ENCODE measurements at places on chromosomes 4 and X.

DNA sequence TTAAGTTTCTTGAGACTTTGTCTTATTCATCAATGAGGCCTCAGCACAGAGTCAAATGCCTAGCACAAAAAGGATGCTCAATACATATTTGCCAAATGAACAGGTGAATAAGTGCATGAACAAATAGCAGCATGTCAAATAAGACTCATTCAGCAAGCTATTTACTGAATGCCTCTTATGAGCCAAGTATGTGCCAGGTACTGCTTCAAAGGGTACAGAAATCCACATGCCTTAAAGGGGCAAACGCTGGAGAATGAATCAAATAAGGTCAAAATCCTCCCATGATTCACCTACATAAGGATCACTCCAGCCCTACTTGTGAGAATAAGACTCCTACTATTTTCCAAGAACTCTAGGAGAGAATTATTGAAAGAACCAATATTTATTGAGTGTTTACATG is 260.2 kb upstream of the CPEB2 start:
- no peak for DNase-seq

DNA sequence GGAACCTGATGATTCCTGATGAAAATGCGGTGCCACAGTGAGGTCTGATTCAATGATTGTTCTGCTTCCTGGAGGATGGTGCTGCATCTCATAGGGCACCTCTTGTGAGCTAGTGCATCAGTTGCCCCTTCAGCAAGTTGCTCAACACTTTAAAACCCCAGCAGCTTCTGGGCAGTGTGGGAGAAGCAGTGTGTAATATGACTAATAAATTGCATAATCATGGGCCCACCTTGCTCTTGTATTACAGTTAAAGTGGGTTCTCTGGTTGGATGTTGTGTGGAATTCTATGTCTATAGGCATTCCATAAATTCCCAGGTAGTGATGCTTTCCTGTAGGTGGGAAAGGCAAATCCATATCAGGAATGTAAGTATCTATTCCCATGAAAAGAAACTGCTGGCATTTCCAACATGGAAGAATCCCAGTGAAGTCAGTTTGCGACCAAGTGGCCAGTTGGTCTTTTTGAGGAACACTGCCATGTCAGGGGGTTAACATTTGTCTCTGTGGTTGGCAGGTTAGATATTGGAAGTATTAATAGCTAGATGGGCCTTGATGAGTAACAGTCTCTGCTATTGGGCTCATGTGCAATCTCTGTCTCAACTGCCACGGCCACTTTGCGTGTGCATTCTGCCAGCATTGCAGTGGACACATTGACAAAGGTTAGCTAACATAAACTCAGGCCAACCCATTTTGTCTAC is 121.1 kb upstream of the OTUD4 start:
- DNase-seq, result no peak

DNA sequence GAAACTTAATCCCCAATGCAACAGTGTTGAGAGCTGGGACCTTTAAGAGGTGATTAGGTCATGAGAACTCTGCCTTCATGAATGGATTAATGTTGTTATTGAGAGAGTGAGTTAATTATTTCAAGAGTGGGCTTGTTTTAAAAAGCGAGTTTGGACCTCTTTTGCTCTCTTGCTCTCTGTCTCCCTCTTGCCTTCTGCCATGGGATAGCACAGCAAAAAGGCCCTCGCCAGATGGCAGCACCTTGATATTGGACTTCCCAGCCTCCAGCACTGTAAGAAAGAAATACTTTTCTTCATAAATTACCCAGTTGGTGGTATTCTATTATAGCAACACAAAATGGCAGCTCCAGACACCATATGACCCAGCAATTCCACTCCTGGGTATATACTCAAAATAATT is 7.0 kb upstream of the ATP6AP2 start:
- no peak for DNase-seq

DNA sequence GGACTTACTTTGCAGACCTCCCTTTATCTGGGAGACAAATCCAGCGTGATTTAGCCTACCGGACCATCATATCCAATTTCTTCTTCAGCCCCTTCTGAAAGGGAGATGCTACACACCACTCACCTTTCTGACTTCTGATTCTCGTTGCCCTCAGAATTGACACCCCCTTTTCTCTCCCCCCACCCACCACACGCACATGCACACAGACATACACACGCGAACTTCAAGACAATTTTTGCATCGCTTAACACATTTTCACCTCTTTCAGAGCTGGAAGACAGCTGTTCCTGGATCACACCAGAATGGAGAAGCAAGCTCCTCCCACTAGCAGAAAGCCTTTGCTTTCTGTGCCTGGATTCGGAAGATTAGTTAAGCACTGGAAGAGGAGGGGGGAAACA is 1.0 kb upstream of the SNCA start:
- DNase-seq, result no peak

DNA sequence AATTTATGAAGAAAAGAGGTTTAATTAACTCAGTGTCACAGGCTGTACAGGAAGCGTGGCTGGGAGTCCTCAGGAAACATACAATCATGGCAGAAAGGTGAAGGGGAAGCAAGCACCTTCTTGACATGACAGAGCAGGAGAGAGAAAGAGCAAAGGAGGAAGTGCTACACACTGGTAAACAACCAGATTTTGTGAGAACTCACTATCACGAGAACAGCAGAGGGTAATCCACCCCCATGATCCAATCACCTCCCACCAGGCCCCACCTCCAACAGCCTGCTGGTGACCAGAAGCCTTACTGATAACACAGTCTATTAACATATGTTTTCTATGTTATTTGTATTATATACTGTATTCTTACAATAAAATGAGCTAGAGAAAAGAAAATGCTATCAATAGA is 254.8 kb downstream of the PCDH10 start:
- DNase-seq, result no peak

DNA sequence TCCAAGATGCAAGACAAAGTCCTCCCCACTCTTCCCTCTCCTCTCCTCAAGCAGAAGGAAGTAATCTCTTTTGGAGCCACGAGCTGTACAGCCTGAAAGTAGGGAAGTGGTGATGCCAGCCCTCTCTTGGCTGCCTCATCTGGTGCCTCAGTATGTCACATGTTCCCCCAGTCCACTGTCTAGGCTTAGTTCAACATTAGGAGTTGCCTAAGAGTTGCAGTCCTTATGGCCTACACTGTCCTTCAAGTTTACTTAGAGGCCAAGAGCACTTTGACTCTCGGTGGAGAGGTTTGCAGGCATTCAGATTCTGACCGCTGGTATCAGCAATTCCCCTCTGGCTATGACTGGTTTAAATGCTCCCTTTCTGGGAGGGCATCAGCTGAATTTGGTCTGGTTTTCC is 735.6 kb downstream of the GLUD2 start:
- DNase-seq, result no peak

DNA sequence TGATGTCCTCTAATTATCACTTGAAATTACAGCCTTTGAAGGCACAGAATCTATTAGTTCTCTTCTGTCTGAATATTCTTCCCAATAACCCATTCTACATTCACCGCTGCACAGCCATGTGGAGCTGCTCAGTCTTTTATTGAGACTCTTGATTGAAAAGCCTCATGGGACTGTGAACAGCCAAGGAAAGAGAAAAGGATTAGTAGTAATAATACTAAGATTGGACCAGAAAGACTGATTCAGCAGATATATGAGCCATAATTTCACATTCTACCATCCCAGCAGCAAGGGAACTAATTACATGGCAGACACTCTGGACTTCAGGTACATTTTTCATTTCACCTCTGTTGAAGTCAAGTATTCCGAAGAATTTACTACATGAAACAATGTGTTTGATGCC is 2471.7 kb downstream of the ARAP2 start:
- DNase-seq, result no peak

- no peak for DNase-seq
These were observed 219.0 kb upstream of the EMCN start for GRCh38 chr4:100736641-100737451.

DNA sequence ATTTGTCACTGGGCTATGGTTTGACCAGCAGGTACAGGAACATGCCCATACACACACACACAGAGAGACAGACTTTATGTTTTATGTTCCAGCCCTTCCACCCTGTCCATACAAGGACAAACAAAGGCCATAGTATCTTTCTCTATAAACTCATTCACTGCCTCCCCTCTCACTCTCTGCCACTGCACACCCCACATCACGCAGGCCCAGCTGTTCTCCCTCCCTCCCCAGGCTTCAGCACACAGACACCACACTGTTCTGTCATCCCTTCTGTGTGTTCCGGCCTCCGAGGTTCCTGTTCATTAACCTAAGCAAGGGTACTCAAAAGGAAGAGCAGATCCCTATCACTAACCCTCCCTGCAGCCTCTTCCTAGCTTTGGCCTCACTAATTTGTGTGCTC is 17.8 kb downstream of the LAS1L start:
- DNase-seq, result no peak

DNA sequence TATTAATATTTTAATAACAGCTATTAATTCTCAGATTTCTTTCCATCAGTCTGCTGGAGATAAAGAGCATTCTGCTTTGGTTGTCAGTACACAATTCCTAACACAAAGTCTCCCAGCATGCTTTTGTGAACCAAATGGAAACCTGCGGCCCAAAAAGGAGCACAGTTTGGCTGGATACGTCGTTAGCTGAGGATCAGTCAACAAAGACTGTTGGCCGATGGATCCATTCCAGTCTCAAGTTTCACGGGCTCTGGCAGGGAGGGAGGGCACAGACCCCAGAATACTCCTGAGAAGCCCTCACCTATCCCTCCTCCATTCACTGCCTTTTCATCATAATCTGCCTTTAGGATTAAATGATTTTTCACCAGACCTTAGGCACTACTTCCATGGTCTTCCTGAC is 26.3 kb upstream of the PRSS48 start:
- DNase-seq, result no peak

DNA sequence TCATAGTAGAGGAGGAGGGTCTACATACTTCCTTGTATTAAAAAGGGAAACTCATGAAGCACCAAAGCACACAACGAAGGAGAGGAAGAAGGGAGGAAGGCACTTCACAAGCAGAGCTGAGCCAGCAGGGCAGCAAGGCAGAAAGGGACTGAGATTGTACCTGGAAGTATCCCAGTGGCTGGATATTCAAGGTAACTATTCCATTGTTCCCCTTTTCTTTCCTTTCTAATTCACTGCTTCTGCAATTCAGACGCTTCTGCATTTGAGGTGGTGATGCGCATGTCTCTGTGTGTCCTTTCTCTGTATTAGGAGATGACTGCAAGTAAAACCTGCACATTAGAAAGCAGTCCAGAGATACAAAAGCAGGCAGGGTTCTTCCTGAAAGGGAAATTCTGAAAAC is 54.9 kb downstream of the UBQLN2 start:
- DNase-seq, result no peak

DNA sequence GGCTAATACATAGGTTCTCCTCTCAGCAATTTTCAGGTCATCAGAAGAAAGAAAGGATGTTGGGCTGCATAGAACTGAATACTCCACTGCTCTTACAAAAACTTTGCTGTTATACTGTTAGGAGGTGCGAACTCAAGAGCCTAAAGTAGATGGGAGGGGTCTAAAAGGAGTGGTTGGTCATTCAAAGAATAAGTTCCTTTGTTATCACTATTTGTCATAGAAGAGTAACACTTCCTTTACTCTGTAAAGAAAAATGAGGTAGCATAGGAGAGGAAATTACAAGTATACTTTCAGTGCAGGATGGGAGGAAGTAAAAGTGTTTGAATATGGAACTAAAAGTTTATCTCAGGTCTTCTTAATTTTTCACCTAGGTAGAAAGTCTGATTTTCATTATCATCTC is 61.5 kb downstream of the CCNI start:
- no peak for DNase-seq

GRCh38 chr4:145808021-145808650 is 128.2 kb downstream of the C4orf51 start:
- DNase-seq, result no peak

- DNase-seq, result no peak
These were observed 176.4 kb upstream of the FMR1 start for GRCh38 chrX:147735364-147735763.

DNA sequence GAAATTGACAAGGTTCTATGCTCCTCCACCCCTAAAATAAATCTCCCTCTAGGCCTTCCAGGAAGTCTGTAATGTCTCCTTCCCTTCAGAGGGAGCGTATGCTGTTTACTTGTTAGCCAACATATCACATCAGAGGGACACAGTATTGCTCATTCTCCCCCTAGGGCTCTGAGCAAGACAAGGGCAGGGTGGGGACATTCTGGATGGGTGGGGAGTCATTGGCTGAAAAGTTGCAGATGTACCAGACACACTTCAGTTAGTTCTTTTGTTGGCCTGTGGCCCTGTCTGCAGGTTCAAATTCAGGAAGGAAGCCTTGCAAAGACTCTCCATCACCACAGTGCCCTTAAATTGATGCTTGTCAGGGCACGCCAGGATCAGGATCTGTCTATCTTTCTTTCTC is 106.3 kb upstream of the TEX13D start:
- no peak for DNase-seq

Measured in stimulated activated CD8-positive, alpha-beta memory T cell treated with anti-CD3 and anti-CD28 coated beads, Interleukin-15, amount 100 ng/mL, for 1 hour (primary cell).